ENCODE measurements at places on chromosomes 6 and 20. TPM values are rescaled to one million over a fixed set of nuclear protein-coding genes. Genes with fewer than 3 reads are reported as not detected.

DNA sequence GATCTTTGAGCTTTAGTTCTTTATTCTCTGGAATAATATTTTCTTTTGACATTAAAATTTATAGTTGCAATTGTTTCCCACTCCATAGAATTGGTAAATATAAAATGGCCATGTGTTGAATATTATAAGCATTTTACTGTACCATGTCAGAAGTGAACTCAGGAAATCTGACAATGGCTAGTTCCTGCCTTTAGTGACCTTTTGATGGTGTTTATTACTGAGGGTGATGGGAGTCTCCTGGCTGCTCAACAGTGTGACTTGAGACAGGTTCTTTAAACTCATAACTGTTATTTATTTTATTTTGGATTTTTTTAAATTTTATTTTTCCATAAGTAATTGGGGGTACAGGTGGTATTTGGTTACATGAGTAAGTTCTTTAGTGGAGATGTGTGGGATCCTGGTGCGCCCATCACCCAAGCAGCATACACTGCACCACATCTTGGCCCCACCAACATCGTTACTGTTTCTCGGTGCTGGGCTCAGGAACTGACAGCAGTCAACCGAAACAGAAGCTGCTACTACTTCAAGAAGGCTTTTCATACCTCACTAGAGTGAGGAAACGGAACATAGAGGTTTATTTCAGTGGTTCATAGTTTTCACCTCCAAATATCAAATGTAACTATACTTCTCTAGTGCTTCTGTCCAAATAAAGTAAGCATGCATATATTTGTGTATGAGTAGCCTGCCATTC is 90.4 kb downstream of the PLEKHG1 start:
- no peak overlapping the region for H3K27ac ChIP-seq
- no peaks in the 10 kb centered on the region for H3K36me3 ChIP-seq
- DNase-seq: no peak
- no peaks in the 10 kb centered on the region for H3K27me3 ChIP-seq
- H3K4me1 ChIP-seq: no peaks in the 10 kb centered on the region

DNA sequence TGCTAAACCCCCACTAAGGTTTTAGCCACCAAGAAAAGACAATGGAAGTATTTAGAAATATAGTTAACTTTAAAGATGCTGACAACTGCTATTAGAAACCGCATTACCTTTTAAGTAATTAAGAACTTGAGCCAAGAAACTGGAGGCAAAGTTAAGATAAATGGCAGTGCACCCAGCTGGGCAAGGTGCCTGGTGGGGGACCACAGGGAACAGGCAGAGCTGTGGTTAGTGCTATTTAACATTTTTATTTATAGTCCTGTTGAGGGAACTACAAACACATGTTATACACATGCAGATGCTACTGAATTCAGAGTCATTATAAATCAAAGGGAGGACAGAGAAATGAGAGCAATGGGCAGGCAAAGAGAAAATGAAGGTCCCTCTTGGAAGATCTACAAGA is 447.9 kb downstream of the TFAP2B start:
- no peak for DNase-seq
- no peak overlapping the region for H3K27ac ChIP-seq
- H3K4me3 ChIP-seq: no peak overlapping the region
- no peaks in the 10 kb centered on the region for H3K27me3 ChIP-seq

- no peaks in the 10 kb centered on the region for H3K27me3 ChIP-seq
- H3K27ac ChIP-seq: no peak overlapping the region
- no peak for DNase-seq
- no peaks in the 10 kb centered on the region for H3K4me1 ChIP-seq
These were observed 75.5 kb downstream of the CD164 start for GRCh38 chr6:109306733-109307132.

- no peaks in the 10 kb centered on the region for H3K4me1 ChIP-seq
- H3K27ac ChIP-seq: no peak overlapping the region
- H3K4me3 ChIP-seq: no peak overlapping the region
- no peaks in the 10 kb centered on the region for H3K27me3 ChIP-seq
- H3K36me3 ChIP-seq: no peaks in the 10 kb centered on the region
These were observed 71.5 kb downstream of the SLC23A2 start for GRCh38 chr20:4929686-4930397.

GRCh38 chr6:115681978-115682775 is 378.5 kb downstream of the FRK start:
- no peaks in the 10 kb centered on the region for H3K4me1 ChIP-seq
- H3K36me3 ChIP-seq: no peaks in the 10 kb centered on the region
- no peak for DNase-seq
- no peak overlapping the region for H3K4me3 ChIP-seq
- H3K27ac ChIP-seq: no peak overlapping the region

DNA sequence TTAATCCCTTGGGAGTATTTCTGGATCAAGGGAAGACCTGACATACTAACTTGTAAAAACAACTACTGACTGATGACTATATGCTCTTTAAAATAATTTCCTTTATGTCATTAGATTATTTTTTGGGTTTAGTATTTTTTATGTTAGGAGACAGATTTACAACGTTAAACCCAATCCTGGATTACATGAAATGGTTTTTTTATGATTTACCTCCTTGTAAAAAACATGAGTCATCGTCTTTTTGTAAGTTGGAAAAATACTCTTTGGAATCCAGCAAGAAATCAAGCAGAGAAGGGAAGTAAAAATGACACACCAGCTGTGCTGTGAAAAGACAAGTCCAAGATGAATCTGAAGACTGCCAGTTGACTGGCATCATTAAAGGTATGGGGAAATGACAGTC is 6.7 kb downstream of the STK4 start:
- no peak overlapping the region for H3K4me3 ChIP-seq
- no peak for DNase-seq
- H3K36me3 ChIP-seq: no peaks in the 10 kb centered on the region
- H3K27me3 ChIP-seq: no peaks in the 10 kb centered on the region
- H3K27ac ChIP-seq: peak overlapping the region; percentile 38
- no peaks in the 10 kb centered on the region for H3K4me1 ChIP-seq

DNA sequence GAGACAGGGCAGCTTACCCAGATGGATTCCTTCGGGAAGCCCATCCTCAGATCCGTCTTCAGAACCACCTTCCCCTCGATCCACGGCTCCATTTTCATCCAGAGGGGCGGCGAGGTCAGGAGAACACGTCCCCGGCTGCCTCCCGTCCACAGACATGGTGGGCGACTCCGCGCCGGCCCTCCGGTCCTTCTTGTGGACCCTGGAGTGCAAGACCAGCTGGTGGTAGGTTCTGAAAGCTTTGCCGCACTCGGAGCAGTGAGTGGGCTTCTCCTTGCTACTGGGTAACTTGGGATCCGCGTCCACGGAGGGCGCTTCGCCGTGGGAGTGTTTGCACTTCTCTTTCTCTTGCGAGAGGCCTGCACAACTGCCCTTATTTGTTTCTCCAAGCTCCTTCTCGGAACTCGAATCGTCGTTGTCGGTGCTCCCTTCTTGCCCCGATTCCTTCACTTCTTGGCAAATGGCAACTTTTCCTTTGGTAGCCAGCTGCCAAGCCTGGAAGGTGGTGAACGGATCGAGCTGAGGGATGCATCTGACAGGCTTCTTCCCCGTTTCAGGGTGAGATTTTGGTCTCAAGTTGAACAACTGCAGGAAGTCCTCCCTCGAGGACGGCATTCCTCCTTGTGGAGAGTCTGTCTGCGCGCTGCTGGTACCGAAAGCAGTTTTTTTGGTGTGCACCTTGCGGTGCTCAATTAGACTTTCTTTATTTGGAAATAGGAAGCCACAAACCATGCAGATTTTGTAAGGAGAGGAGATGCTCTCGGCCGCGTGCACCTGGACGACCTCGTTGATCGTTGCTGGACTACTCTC is 12.0 kb downstream of the ZNF217 start:
- no peaks in the 10 kb centered on the region for H3K36me3 ChIP-seq
- no peak for DNase-seq
- peak overlapping the region; percentile 83 for H3K27ac ChIP-seq
- no peak overlapping the region for H3K4me3 ChIP-seq

- H3K27me3 ChIP-seq: no peaks in the 10 kb centered on the region
- no peak overlapping the region for H3K4me3 ChIP-seq
- H3K36me3 ChIP-seq: no peaks in the 10 kb centered on the region
- H3K27ac ChIP-seq: no peak overlapping the region
These were observed 101.5 kb downstream of the KHDC1L start for GRCh38 chr6:73123632-73124329.

DNA sequence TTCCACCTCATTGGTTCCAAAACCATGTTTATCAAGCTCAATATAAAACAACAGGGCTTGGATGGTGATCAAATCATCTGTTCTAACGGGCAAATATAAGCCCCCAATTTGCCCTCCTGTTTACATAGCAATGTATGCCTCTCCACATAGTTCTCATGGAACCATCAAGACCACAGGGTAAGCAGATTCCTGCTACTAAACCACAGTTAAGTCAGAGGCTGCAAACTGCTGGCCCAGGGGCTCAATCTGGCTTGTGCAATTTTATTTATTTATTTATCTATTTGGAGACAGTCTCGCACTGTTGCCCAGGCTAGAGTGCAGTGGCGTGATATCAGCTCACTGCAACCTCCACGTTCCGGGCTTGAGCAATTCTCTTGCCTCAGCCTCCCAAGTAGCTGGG is 18.9 kb upstream of the MTHFD1L start:
- H3K27me3 ChIP-seq: no peaks in the 10 kb centered on the region
- no peak overlapping the region for H3K4me3 ChIP-seq
- H3K27ac ChIP-seq: no peak overlapping the region
- no peaks in the 10 kb centered on the region for H3K4me1 ChIP-seq
- no peaks in the 10 kb centered on the region for H3K36me3 ChIP-seq

GRCh38 chr20:14878676-14879019 is 541.2 kb upstream of the FLRT3 start:
- H3K36me3 ChIP-seq: no peaks in the 10 kb centered on the region
- H3K4me3 ChIP-seq: no peak overlapping the region
- H3K27ac ChIP-seq: no peak overlapping the region
- no peaks in the 10 kb centered on the region for H3K27me3 ChIP-seq
- no peak for DNase-seq

DNA sequence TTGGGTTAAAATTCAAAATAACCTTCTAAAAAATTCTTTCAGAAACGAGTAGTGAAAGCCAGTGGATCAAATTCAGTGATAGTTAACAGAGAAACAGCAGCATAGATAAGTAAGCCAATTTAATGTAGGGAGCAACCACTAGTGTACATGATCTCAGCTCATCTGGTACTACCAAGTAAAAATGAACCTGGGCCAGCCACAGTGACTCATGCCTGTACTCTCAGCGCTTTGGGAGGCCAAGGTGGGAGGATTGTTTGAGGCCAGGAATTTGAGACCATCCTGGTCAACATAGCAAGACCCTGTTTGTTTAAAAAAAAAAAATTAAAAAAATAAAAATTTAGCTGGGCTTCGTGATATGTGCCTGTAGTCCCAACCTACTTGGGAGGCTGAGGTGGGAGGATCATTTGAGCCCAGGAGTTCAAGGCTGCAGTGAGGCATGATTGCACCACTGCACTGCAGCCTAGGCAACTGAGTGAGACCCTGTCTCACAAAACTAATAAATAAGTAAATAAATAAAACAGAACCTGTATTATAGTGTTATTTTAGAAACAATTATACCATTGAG is 32.4 kb downstream of the CBFA2T2 start:
- H3K27ac ChIP-seq: no peak overlapping the region
- no peaks in the 10 kb centered on the region for H3K36me3 ChIP-seq
- H3K4me1 ChIP-seq: no peaks in the 10 kb centered on the region

DNA sequence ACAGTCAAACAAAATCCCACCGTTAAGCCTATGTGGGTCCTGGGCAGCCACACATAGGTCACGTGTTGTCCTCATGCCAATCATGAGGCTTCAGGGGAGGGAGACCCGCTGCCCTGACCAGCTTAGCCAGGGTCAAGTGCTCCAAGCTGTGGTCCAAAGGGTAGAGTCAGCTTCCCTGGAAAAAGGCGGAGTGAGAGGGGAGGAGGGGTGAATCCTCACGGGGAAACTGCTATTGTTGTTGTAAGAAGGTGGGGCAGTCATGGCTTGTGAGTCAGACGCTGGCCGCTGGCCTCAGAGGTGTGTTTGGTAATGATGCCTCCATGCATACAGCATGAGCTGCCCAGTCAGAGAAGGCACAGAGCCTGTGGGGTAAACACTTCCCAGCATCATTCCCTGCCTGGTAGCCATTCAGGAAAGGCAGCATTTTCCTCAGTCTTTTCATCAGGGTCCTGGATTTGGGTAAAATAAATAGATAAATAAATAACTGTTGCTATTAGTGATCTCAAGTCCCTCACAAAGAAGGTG is 8.7 kb downstream of the CST3 start:
- H3K27me3 ChIP-seq: no peaks in the 10 kb centered on the region
- no peak for DNase-seq
- H3K4me3 ChIP-seq: no peak overlapping the region
- peak overlapping the region; percentile 57 for H3K27ac ChIP-seq
- peaks cover 13% of the 10 kb centered on the region for H3K4me1 ChIP-seq
- H3K36me3 ChIP-seq: no peaks in the 10 kb centered on the region

GRCh38 chr6:147970970-147971369 is 371.7 kb upstream of the SASH1 start:
- no peak overlapping the region for H3K4me3 ChIP-seq
- no peak overlapping the region for H3K27ac ChIP-seq
- no peaks in the 10 kb centered on the region for H3K27me3 ChIP-seq
- H3K36me3 ChIP-seq: no peaks in the 10 kb centered on the region
- DNase-seq: no peak

GRCh38 chr20:25043499-25044260 is 14.3 kb downstream of the ACSS1 start:
- peak overlapping the region; percentile 42 for H3K27ac ChIP-seq
- H3K4me1 ChIP-seq: peaks cover 17% of the 10 kb centered on the region
- no peak overlapping the region for H3K4me3 ChIP-seq
- DNase-seq: no peak

DNA sequence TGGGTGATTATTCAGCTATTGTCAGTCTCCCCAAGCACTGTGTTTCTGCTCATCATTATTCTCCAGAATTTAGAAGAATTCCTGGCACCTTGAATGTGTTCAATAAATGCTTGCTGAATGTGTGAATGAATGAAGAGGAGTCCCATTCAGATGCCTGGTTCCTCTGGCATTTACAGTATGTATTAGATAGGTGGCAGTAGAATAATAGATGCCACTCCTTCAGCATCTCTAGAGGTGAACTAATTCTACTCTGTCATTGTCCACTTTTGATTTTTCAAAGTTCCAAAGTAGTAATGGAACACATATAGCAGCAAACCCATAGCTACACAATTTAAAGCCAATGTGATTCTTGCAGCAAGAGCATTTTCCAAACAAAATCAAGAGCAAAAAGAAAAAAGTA is 118.9 kb upstream of the CEP162 start:
- H3K4me3 ChIP-seq: no peak overlapping the region
- no peak for DNase-seq
- H3K4me1 ChIP-seq: no peaks in the 10 kb centered on the region
- H3K36me3 ChIP-seq: no peaks in the 10 kb centered on the region

DNA sequence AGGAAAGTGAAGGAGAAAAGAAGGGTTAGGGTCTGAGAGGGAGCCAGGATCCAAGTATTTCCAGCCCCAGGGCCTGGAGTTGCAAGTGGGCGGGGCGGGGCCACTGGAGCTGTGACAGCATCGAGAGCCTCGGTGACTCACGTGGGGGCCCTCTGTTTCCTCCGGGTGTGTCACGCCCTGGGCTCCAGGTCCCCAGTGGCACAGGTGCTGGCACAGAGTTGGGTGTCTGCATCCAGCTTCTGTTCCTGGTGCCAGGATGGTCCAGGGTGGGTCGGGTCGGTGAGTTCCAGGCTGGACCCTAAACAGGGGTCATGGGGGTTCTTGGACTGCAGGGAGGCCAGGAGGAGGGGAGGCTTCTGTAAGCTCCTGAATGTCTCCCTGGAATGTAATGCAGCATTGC is 16.7 kb downstream of the RAET1L start:
- no peaks in the 10 kb centered on the region for H3K27me3 ChIP-seq
- no peaks in the 10 kb centered on the region for H3K4me1 ChIP-seq
- no peaks in the 10 kb centered on the region for H3K36me3 ChIP-seq
- H3K4me3 ChIP-seq: no peak overlapping the region
- DNase-seq: no peak

The RNF144B gene
- total RNA-seq: 17.6 TPM

The PARD6B gene
- 4.1 TPM for total RNA-seq

The MICB gene
- total RNA-seq: 4.8 TPM

The FLOT1 gene
- 47.1 TPM for total RNA-seq
